Common myeloid progenitor, CD34-positive (primary cell): ENCODE measurements at places on chromosomes 11 and 22.
A peak's percentile ranks its signal among the peaks of the same experiment; 100 is the strongest.

DNA sequence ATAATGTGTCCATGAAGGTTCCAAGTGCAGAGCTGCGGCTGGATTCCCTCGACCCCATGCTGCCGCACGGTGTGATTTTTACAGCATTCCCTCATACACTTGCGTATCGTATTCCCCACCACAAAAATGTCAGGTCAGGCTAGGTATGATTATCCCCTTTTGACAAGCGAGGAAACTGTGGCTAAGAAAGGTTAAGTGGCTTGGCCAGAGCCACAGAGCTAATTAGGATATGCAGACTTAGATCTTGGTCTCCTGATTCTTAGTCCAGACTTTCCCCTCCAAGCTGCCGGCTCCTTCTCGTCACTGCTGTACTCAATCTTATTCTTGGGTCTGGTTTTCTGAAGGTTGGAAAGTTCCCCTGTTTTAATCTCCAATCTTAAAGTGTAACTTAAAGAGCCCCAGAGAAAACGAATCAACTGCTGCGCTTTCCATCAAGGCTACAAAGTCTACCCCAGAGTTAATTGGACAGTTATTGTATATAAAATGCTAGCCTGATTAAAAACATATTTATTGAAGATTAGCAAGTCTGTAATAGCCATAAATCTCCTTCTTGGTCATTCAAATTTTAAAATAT lies 176.6 kb downstream of the ADAMTS15 start:
- DNase-seq = no peak
- no peak overlapping the region for H3K27ac ChIP-seq
- H3K4me3 ChIP-seq = no peak overlapping the region
- no peaks in the 10 kb centered on the region for H3K4me1 ChIP-seq
- no peaks in the 10 kb centered on the region for H3K36me3 ChIP-seq
- no peaks in the 10 kb centered on the region for H3K27me3 ChIP-seq

GRCh38 chr11:88886796-88887195 lies 179.0 kb downstream of the GRM5 start:
- H3K27me3 ChIP-seq = no peaks in the 10 kb centered on the region
- H3K36me3 ChIP-seq = no peaks in the 10 kb centered on the region
- H3K4me3 ChIP-seq = no peak overlapping the region
- H3K27ac ChIP-seq = no peak overlapping the region

DNA sequence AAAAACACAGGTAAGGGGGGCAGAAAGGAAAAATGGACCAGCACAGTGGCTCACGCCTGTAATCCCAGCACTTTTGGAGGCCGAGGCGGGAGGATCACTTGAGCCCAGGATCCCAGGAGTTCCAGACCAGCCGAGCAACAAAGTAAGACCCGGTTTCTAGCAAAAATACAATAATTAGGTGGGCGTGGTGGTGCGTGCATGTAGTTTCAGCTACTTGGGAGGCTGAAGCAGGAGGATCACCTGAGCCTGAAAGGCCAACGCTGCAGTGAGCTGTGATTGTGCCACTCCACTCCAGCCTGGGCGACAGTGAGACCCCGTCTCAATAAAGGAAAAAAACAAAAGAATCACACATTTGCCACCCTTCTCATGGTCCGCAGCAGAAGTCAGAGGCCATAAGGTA lies 519.4 kb downstream of the BRD1 start:
- no peak for DNase-seq
- H3K27ac ChIP-seq = no peak overlapping the region
- H3K36me3 ChIP-seq = no peaks in the 10 kb centered on the region
- H3K4me1 ChIP-seq = no peaks in the 10 kb centered on the region

GRCh38 chr11:86415026-86415425 lies 40.3 kb downstream of the CCDC81 start:
- no peak for DNase-seq
- H3K4me3 ChIP-seq = no peak overlapping the region
- no peaks in the 10 kb centered on the region for H3K36me3 ChIP-seq
- no peaks in the 10 kb centered on the region for H3K4me1 ChIP-seq
- H3K27me3 ChIP-seq = no peaks in the 10 kb centered on the region

DNA sequence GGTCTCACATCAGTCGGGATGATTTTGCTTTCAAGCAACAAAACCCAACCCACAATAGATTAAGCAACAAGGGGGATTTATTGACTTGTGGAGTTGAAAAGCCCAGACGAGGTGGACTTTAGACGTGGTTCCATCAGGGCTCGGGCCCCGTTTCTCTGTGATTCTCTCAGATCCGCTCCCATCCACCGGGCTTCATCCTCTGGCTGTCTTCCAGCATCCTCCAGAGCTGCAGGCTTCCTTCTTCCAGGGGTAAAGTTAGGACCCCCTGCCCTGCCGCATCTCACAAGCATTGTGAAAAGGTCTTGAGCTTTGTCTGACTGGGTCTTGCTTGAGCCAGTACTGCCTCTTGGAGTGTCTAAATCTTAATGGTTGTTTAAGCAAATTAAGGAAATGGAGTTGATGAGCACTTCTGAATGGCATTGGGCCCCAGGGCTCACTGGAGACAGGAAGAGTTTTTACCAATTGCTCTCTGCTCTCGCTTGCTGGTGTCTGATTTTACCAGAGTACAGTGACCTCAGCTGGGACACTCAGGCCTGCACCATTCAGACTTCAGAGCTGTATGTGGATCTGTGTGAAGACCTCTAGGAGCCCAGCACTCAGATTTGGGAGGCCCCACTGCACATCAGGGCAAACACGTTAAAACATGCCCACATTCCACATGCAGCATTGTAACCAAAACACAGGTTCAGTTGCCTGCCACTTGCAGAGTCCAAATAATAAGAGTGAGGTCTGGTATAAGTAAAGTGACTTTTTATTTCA lies 13.5 kb upstream of the FTH1 start:
- H3K4me3 ChIP-seq = no peak overlapping the region
- no peak for DNase-seq
- H3K27ac ChIP-seq = no peak overlapping the region
- H3K4me1 ChIP-seq = peaks cover 26% of the 10 kb centered on the region

GRCh38 chr11:86047275-86047991 lies 21.5 kb downstream of the PICALM start:
- H3K27me3 ChIP-seq = no peaks in the 10 kb centered on the region
- H3K27ac ChIP-seq = no peak overlapping the region
- peaks cover 21% of the 10 kb centered on the region for H3K4me1 ChIP-seq

- DNase-seq = no peak
- no peaks in the 10 kb centered on the region for H3K36me3 ChIP-seq
- no peaks in the 10 kb centered on the region for H3K27me3 ChIP-seq
- no peak overlapping the region for H3K4me3 ChIP-seq
Observed at GRCh38 chr22:37782340-37783168, 25.2 kb upstream of the GCAT start.

GRCh38 chr11:6962141-6962540 lies 35.9 kb downstream of the ZNF215 start:
- H3K27me3 ChIP-seq = no peaks in the 10 kb centered on the region
- no peaks in the 10 kb centered on the region for H3K36me3 ChIP-seq
- DNase-seq = no peak
- no peak overlapping the region for H3K4me3 ChIP-seq

DNA sequence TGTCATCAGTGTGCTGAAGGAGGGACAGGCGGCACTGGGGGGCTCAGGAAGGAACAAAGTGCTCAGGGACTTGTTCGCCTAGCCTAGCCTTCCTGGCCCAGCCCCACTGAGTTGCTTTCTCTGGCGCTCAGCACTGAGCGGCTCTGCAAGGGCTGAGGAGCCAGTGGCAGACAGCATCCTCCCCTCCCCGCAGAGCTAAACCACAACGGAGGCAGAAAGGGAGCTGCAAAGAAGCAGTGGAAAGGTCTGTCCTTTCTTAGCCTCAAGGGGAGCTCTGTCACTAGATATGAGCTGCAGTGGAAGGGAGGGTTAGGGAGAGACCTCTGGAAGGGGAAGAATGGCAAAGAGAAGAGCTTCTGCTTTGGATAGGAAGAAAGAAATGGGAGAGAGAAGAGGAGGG lies 89.7 kb upstream of the PHOX2A start:
- H3K27ac ChIP-seq = no peak overlapping the region
- H3K4me3 ChIP-seq = no peak overlapping the region
- no peaks in the 10 kb centered on the region for H3K4me1 ChIP-seq
- peak; percentile 81 for DNase-seq
- H3K36me3 ChIP-seq = peaks cover 2% of the 10 kb centered on the region

DNA sequence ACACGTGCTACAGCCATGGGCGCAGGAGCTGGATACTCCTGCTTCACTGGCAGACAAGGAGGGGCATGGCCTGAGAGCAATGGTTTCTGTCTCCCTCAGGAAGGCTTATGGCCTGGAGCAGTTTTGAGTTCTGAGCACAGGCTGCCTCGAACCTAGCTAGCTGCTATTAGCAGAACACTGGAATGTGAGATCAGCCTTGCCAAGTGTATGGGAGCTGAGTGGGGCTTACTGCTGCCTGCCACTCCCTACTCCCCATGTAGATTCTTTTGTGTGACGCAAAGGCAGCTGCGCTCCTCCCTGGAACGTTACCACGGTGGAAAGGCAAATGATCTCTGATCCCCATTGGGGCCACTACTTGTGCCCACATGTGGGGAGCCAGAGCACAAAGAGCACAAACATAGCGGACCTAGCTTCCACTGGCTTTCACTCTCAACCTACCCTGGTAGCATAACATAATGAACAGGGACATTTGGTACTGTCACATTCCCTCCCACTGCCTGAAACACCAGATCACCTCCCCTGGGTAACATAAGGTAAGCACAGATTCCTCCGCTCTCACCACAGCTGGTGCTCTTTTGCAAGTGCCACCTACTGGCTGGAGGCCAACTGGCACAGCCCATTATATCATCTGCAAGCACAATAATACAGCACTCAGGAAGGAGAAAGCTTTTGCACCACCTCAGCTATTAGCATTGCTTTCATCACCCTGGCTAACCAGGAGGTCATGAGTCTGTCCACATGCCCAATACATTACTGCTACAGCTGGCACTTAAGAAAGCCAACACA lies 84.6 kb upstream of the GUCY1A2 start:
- no peaks in the 10 kb centered on the region for H3K27me3 ChIP-seq
- no peaks in the 10 kb centered on the region for H3K4me1 ChIP-seq
- no peak overlapping the region for H3K27ac ChIP-seq

- no peaks in the 10 kb centered on the region for H3K4me1 ChIP-seq
- no peak overlapping the region for H3K4me3 ChIP-seq
- DNase-seq = no peak
- no peaks in the 10 kb centered on the region for H3K27me3 ChIP-seq
- no peaks in the 10 kb centered on the region for H3K36me3 ChIP-seq
Observed at GRCh38 chr11:86119077-86119476, 50.2 kb upstream of the PICALM start.

GRCh38 chr11:34957206-34957605 lies 40.8 kb downstream of the PDHX start:
- peaks cover 18% of the 10 kb centered on the region for H3K36me3 ChIP-seq
- no peak overlapping the region for H3K27ac ChIP-seq
- no peaks in the 10 kb centered on the region for H3K4me1 ChIP-seq
- no peaks in the 10 kb centered on the region for H3K27me3 ChIP-seq

- H3K27me3 ChIP-seq = peaks cover 13% of the 10 kb centered on the region
- H3K4me1 ChIP-seq = peaks cover 4% of the 10 kb centered on the region
- H3K36me3 ChIP-seq = no peaks in the 10 kb centered on the region
Observed at GRCh38 chr22:28942801-28943500, 59.6 kb downstream of the ZNRF3 start.

DNA sequence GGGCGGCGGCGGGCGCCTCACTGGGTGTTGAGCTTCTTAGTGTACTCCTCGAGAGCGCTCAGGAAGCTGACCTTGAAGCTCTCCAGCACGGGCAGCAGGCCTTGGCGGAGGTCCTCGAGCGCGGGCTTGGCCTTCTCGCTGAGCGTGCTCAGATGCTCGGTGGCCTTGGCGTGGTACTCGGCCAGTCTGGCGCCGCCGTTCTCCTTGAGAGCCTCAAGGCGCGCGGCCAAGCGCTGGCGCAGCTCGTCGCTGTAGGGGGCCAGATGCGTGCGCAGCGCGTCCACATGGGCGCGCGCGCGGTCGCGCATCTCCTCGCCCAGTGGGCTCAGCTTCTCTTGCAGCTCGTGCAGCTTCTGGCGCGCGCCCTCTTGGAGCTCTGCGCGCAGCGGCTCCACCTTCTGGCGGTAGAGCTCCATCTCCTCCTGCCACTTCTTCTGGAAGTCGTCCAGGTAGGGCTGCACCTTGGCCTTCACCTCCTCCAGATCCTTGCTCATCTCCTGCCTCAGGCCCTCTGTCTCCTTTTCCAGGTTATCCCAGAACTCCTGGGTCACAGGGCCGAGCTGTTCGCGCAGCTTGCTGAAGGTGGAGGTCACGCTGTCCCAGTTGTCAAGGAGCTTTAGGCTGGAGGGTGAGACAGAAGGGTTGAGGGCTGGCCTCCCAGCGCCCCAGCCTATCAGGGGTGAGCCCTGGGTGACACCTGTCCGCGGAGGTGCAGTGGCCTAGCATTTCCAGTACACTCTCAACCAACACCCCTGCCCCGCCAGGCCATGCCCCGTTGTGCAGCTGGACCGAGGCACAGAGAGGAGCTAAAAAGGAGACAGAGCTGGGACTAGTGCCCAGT lies 1.4 kb downstream of the APOA1 start:
- peak overlapping the region; percentile 67 for H3K27ac ChIP-seq
- H3K4me3 ChIP-seq = peak overlapping the region; percentile 52
